Daoy (cell line): ENCODE measurements at places on chromosomes 7 and 10.

- DNase-seq: no peak
Measured at GRCh38 chr7:70699271-70699670, 432.7 kb upstream of the GALNT17 start.

- DNase-seq: no peak
Measured at GRCh38 chr7:91199601-91200000, 64.6 kb upstream of the FZD1 start.

- DNase-seq: no peak
Measured at GRCh38 chr10:4809156-4809555, 16.9 kb upstream of the AKR1E2 start.

DNA sequence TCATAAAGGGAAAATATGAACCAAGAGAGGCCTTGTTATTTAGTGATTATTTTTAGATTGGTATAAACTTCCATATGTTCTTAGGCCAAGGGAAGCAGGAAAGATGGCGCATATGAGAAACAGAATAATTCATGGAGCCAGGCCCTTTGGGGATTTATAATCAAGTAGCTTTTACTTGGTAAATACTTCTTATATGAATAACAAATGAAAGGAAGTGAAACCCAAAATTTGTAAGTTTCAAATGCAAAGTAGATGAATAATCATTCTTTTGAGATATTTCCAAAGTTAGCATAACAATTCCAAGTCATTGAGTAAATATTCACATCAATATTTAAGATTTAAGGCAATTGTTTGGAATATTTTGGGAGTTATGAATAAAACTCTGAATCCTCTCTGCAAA lies 13.9 kb upstream of the OPTN start:
- DNase-seq: no peak

DNA sequence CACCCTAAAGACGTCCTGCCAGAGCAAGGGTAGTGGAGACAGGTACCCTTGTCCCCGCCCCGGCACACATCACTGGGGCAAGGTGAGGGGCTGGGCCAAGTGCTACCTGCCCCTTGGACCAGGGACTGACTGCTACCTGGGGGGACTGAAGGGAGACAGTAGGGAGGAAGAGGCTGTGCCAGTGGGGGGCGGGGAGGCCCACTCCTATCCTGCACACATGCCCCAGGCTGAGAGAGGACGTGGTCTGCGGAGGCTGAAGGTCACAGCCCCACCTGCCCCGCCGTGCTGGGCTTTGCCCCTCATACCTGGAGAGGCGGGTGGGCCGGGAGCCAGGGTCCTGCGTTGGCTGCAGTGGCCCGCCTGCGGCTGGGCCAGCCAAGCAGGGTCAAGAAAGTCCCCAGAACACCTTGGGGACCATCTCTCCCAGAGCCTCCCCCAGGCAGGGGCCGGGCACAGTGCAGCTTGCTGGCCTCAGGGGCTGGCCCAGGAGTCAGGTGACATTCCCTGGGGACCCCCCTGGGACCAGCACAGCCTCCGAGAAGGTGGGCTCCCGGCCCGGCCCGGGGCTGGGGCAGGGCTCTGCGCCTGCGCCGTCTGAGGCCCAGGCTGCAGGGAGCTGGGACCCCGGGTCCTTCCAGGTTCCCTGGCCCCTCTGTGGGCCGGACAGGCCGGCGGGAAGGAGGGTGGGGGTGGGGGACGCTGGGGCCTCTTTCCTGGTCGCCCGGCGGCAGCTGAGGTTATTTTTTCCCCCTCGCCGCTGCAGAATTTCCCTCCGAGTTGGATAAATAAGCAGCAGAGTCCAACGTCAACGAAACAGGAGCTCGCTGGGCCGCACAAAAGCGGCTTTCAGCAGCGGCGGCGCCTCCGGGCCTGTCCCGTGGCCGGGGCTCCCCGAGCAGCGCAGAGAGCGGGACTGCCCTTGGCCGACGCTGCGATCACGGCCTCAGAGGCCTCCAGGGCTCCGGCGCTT lies 9.8 kb upstream of the FZD9 start:
- no peak for DNase-seq

GRCh38 chr10:71075759-71076472 lies 136.5 kb upstream of the UNC5B start:
- DNase-seq: no peak

GRCh38 chr7:149197675-149198074 lies 2.3 kb downstream of the ZNF282 start:
- DNase-seq: no peak

- DNase-seq: no peak
Measured at GRCh38 chr10:33819206-33819605, 484.7 kb upstream of the NRP1 start.

GRCh38 chr7:13322126-13322525 lies 634.7 kb downstream of the ARL4A start:
- no peak for DNase-seq

GRCh38 chr7:105764506-105764905 lies 111.9 kb downstream of the ATXN7L1 start:
- no peak for DNase-seq

- no peak for DNase-seq
Measured at GRCh38 chr7:23918286-23918685, 208.3 kb downstream of the STK31 start.

DNA sequence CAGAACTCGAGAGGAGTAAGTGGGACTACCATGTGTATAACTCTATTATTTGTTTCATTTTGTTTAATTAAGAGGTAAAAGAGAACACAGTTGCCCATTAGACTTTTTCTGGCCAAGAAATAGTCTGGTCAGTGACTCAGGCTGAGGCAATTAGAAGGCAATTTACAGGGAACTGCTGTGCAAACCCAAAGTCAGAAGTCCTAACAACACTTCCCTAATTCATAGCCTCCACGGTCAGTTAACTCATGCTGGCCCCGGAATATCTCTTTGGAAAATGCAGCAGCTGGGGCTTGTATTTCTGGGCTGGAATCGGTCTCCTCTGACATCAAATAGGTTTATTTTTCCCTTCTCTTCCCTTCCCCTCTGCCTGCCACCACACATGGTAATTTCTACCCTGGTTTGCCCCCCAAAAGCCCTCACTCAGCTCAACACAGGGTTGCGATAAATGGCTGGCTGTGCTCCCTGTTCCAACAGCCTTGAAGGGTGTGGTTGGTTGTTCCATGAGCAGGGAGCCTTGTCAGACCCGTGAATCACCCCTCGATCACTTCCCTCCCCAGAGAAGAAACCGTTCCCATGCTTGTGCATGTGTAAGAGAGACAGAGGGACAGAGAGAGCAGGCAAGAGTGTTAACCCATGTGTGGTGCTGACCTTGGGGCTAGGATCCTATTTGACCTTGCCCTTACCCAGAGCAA lies 5.3 kb downstream of the SH3PXD2A start:
- peak; percentile 90 for DNase-seq

GRCh38 chr10:29622382-29622922 lies 12.3 kb downstream of the SVIL start:
- DNase-seq: no peak

- DNase-seq: peak; percentile 90
Measured at GRCh38 chr7:123770378-123770777, 21.6 kb upstream of the WASL start.

- no peak for DNase-seq
Measured at GRCh38 chr7:78473021-78473420, 674.4 kb downstream of the PHTF2 start.

GRCh38 chr10:28592953-28593352 lies 60.0 kb downstream of the WAC start:
- peak; percentile 14 for DNase-seq

DNA sequence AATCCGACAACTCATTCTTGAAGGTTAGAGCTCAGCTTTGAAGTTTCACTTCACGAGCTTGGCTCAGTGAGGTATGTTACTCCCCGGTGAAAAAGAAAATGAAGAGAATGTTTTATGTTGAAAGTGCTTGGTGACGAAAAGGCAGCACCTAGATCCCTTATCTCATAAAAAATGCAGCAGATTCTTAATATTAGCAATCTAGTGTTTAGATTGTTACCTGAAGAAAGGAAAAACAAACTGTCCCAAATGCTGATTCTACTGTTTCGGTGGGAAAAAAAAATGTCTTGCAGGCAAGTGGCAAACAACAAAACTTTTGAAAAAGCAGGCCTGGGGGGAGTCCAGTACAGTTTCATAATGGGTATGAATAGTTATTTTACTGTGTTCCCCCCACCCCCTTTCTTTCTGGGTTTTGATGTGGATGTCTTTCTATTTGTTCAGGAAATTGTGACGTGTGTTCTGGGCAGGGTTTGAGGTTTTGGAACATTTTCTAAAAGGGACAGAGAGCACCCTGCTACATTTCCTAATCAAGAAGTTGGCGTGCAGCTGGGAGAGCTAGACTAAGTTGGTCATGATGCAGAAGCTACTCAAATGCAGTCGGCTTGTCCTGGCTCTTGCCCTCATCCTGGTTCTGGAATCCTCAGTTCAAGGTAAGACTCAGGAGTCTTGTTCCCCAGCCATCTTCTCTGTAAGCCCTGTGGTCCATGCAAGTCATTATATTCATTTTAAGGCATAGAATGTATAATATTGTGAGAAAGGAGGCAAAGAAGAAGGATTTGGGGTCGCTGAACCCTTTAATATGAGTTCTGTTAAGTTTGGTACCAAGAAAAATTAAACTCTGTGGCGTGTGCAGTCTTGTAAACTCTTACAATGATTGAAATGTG lies at the start of gene SRGN:
Gene SRGN, plus strand, starts transcription at position 514 of the 881 bp plus-strand sequence. Its CDS starts 55 bp downstream, at position 569.
- DNase-seq: no peak

DNA sequence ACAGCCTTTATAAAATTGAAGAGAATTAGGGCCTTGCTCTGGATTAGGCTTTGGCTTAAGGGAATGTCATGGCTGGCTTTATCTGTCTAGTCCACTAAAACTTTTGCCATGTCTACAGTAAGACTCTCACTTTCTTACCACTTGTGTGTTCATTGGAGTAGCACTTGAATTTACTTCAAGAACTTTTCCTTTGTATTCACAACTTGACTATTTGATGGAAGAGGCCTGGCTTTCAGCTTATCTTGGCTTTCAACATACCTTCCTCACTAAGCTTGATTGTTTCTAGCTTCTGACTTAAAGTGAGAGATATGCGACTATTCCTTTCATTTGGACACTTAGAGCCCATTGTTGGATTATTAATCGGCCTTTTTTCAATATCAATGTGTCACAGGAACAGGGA lies 96.1 kb downstream of the TPST1 start:
- no peak for DNase-seq

GRCh38 chr10:96591946-96592345 lies 5.1 kb upstream of the TM9SF3 start:
- no peak for DNase-seq

- DNase-seq: peak; percentile 22
Measured at GRCh38 chr10:8835453-8836167, 781.1 kb downstream of the GATA3 start.

- no peak for DNase-seq
Measured at GRCh38 chr7:28782362-28782761, 175.8 kb downstream of the TRIL start.

- DNase-seq: no peak
Measured at GRCh38 chr10:1183033-1183396, 126.8 kb downstream of the WDR37 start.

- DNase-seq: peak; percentile 86
Measured at GRCh38 chr7:105387508-105388355, 989 bp downstream of the SRPK2 start.

DNA sequence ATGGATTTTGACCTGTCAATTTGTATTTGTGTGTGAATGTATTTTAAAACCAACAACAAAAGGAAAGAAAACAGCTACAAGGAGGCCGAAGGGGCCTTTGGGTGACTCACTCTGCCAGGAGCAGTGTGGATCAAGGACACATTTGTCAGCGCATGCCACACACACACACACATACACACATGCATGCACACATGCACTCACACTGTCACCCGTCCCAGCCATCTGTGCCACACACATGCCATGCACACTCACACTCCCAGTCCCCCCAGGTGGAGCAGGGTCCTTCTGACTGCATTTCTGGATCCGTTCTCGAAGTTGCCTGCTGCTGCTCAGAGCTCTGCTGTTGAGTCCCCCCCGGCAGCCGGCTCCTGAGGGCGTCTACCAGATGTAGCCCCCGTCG lies 26.0 kb downstream of the SPOCK2 start:
- DNase-seq: no peak

GRCh38 chr10:11539191-11539868 lies 72.1 kb downstream of the USP6NL start:
- DNase-seq: peak; percentile 19

DNA sequence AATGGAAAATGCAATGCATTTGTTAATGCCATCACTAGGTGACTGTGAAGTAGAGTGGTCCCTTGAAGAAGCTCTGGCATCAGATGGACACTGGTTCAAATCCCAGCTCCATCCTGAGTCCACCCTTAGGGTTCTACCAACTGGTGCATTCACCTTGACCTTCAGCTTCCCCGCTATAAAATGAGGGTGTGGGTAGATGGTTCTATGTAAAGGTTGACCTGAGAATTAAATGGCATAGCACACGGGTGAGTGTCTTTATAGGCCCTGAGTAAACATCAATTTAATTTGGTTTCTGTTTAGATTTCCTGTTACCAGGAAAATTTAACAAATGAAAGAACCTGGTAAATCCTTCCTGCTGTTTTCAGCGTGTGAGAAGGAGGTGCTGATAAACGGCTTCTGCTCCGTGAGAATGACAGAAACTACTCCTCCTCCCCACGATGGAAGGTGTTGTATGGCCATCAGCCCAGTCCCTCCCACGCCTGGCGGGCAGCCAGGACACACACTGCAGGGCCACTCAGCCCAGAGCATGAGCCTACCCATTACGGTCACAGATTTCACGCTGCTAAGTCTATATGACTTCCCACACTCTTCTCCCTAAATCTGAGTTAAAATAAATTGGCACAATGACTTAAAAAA lies 210.1 kb downstream of the TNS3 start:
- peak; percentile 97 for DNase-seq

DNA sequence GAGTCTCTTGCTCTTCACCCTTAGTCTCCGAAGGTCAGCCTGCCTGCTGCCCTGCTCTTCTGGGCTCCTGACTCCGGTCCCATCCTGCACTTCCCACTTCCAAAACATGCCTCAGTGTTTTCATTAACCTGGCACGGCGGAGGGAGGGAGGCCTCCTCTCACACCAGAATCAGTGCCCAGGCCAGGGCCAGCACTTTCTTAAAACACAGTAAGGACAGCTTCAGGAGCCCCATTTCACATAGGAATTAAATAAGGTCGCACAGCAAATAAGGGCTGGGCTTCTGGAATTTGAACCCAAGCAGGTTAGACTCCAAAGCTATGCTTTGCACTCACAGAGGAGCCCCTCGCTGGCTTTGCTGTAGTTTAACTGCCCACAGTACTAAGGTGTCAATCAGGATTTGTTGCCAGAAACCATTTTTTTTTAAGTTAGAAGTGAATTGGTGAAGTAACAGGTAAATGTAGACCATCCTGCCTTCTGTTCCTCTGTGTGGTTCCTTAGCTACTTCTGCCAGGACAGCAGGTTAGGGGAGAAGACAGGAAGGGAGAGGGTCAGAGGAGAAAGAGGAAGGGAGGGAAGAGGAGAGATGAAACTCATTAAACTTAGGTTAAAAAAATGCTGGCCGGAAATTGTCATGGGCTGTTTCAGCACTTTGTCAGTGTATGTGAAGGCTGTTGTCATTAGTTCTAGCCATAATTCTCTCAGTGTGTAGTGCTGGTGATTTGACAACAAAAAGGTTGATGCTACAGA lies 1.1 kb downstream of the RASSF4 start:
- no peak for DNase-seq

GRCh38 chr7:63080406-63080805 lies 918.2 kb upstream of the ZNF722 start:
- DNase-seq: no peak

DNA sequence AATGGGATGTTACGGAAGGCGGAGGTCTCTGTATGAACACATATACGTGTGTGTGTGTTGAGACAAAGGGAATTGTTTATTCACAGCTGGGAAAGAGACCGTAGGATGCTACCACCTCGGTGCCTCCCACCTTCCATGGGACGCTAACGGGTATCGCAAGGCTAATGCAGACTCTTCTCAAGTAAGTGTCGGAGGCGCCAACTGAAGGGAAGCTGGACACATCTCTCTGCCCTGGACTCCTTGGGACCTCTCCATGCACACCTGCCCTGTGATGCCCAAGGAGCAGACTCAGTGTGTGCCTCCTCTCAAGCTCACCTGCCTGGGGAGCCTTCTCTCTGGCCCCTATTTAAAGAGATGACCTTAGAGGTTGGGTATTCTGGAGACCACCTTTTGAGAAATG lies 230.9 kb downstream of the DNAJB6 start:
- DNase-seq: no peak
